ENCODE measurements at places on chromosomes 2 and 18. TPM values are rescaled to one million over a fixed set of nuclear protein-coding genes. Genes with fewer than 3 reads are reported as not detected.

The SLC14A1 gene
- polyA plus RNA-seq = 2.2 TPM

The ABCB11 gene
- polyA plus RNA-seq = 0.90 TPM

The TMEM150A gene
- 23.5 TPM for polyA plus RNA-seq

The FZD7 gene
- 1.6 TPM for polyA plus RNA-seq

All from adipose tissue (tissue), 3 donors.